ENCODE measurements at places on chromosomes 5 and 9. TPM values are rescaled to one million over a fixed set of nuclear protein-coding genes. Genes with fewer than 3 reads are reported as not detected.

DNA sequence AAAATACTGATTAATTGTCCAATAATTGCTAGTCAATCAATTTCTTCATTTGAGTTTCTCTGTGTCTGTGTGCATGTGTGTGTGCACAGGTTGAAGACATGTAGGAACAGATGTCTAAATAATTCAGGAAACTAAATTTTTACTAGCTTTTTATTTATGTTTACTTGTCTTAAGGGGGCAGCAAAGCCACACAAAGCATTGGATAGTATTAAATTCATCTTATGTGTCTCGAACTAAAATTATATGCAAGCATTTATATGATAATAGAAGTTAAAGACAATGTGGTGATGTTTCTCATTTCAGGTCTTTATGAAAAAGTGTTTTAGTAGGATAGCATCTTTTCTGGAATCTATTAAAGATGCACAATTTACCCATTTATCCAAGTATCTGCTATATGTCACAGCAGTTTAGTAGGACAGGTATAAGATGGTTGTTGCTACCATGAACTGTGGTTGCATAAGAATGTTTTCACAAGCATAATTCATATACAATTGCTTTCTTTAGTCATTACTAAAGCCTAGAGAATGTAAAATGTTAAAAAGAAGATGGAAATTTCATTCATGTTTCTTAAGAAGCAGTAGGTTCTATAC is 784.6 kb upstream of the NUDT12 start:
- no peak overlapping the region for H3K4me3 ChIP-seq
- no peaks in the 10 kb centered on the region for H3K4me1 ChIP-seq
- no peaks in the 10 kb centered on the region for H3K36me3 ChIP-seq
- DNase-seq: no peak

DNA sequence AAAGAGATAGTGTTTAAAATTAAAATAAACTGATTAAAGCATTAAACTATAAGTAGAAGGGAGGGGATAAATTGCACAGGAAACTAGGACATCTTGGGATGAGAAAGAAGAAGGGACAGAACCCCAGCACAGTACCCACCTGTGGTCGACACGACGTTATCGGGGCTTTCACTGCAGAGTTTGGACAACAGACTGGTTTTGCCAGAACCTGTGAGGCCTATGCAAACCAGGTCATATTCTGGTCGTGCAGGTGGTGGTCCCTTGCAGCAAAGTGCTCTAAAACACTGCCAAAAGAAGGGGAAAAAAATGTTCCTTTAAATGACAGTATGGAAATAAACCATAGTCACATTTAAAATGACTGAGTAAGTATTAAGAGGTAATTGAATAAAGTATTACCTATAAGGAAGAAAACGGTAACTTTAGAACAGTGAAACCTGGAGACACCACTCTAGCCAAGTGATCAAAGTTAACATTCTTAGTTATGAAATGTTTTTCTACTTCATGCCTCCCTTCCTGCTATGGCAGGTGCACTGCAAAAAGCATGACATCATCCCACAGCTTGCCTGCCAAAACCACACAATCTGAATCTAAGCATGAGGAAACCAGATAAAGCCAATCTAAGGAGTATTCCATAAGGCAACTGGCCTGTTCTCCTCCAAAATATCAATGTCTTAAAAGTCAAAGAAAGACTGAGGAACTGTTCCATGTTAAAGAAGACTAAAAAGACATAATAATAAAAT is 138.6 kb downstream of the ARL15 start:
- no peaks in the 10 kb centered on the region for H3K4me1 ChIP-seq
- H3K27me3 ChIP-seq: no peaks in the 10 kb centered on the region
- H3K36me3 ChIP-seq: no peaks in the 10 kb centered on the region

FAM153A gene
- 0.98 TPM for total RNA-seq

DNA sequence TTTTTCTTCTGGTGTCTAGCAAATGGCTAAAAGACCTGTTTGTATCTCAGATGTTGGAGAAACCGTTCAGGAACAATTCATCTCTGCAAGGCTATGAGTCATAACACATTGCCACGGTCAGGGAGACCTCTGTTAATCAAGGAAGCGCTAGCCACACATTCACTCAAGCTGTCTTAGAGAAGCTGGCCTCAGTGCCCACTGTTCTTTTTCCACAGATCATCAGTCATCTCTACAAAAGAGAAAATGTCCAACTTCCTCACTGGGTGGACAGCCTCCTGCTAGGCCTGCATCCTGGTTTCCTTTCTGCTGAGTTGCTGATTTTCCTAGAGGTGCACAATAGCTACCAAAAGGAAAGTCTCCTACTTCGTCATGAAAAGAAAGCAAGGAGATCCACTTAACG is 360.5 kb downstream of the BNC2 start:
- H3K27me3 ChIP-seq: no peaks in the 10 kb centered on the region
- H3K4me3 ChIP-seq: no peak overlapping the region
- no peaks in the 10 kb centered on the region for H3K36me3 ChIP-seq
- DNase-seq: no peak
- no peak overlapping the region for H3K27ac ChIP-seq

NKD2 gene
- total RNA-seq: 16.7 TPM

DNA sequence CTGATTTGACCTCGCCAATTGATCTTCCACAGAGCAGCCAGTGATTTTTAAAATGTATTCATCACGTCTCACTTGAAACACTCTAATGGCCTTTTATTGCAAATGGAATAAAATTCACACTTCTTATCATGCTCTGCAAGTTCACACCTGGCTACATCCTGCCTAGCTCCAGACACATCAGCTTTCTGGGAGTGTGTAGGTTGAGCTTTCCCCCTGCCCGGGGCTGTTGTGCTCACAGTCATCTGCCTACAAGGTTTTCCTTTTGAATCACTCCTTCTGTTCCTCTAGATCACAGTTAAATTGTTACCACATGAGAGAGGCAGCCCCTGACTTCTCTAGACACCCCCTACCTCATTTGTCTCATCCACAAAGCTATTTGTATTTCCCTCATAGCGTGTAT is 674.5 kb downstream of the PRELID2 start:
- DNase-seq: no peak
- no peak overlapping the region for H3K27ac ChIP-seq
- no peaks in the 10 kb centered on the region for H3K4me1 ChIP-seq

GRCh38 chr9:102967979-102968378 is 27.2 kb upstream of the CYLC2 start:
- H3K4me3 ChIP-seq: no peak overlapping the region
- H3K27ac ChIP-seq: no peak overlapping the region
- no peaks in the 10 kb centered on the region for H3K4me1 ChIP-seq
- H3K36me3 ChIP-seq: no peaks in the 10 kb centered on the region
- no peaks in the 10 kb centered on the region for H3K27me3 ChIP-seq
- DNase-seq: no peak

GRCh38 chr5:158383486-158383885 is 524.5 kb upstream of the CLINT1 start:
- no peaks in the 10 kb centered on the region for H3K4me1 ChIP-seq
- H3K4me3 ChIP-seq: no peak overlapping the region
- H3K36me3 ChIP-seq: no peaks in the 10 kb centered on the region

DNA sequence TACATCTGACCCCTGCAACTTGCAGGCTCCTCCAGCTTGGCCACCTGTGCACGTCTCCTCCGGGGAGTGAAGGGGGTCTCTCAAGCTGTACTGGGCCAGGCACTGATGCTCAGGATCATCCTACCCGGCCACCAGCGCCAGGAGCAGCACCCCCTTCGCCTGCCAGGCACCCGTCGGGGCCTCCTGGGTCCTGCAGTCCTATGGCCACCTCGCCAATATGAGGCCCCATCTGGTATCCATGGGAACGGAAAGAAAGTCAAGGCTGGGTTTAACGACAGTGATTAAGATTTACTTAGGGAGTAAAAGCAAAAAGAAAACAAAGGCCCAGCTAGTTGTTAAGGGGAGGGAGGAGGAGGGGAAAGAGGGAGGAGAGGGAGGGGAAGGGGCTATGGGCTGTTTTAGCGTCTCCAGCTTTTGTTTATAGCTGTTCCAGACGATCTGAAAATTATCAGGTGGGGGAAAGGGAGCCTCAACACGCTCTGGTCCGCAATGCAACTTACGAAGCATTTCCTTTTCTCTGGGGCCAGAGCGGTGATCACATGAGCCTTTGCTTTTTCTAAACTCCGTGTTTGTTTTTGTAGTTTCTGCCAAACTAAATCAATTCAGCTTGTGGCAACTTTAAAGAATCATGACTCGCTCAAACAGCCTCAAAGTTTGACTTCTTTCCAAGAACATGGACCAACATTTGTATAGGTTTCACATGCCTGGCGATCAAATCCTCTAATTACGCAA is 132.4 kb downstream of the ROR2 start:
- H3K4me1 ChIP-seq: no peaks in the 10 kb centered on the region
- H3K27ac ChIP-seq: peak overlapping the region; percentile 73
- DNase-seq: no peak
- peak overlapping the region; percentile 13 for H3K4me3 ChIP-seq
- H3K36me3 ChIP-seq: no peaks in the 10 kb centered on the region
- H3K27me3 ChIP-seq: no peaks in the 10 kb centered on the region

RMND5B gene
- total RNA-seq: 40.4 TPM

Data from breast epithelium (tissue), 4 donors.